Activated CD8-positive, alpha-beta T cell treated with anti-CD3 and anti-CD28 coated beads for 36 hours (primary cell): ENCODE measurements at places on chromosomes 12 and 14. TPM values are rescaled to one million over a fixed set of nuclear protein-coding genes. Genes with fewer than 3 reads are reported as not detected.

NPAS3 gene
- not detected for total RNA-seq

GRCh38 chr12:4270831-4271716, 2.5 kb upstream of the CCND2 start:
- peaks cover 27% of the 10 kb centered on the region for H3K36me3 ChIP-seq
- peak overlapping the region; percentile 100 for H3K27ac ChIP-seq
- DNase-seq, result peak; percentile 66
- no peaks in the 10 kb centered on the region for H3K27me3 ChIP-seq

- no peak for DNase-seq
- peaks cover 16% of the 10 kb centered on the region for H3K27me3 ChIP-seq
- peaks cover 6% of the 10 kb centered on the region for H3K4me1 ChIP-seq
- no peak overlapping the region for H3K4me3 ChIP-seq
These were observed 18.7 kb upstream of the OXA1L start for GRCh38 chr14:22747769-22748168.

FGF23 gene
- total RNA-seq, result not detected

GYS2 gene
- not detected for total RNA-seq

ASIC1 gene
- 17.3 TPM for total RNA-seq

KRT2 gene
- total RNA-seq, result not detected

HOXC13 gene
- not detected for total RNA-seq

IL26 gene
- not detected for total RNA-seq

SMIM41 gene
- not detected for total RNA-seq

ETFBKMT gene
- total RNA-seq, result 1.1 TPM

FAR2 gene
- 7.0 TPM for total RNA-seq

- no peak for DNase-seq
- H3K4me1 ChIP-seq, result peaks cover under 1% of the 10 kb centered on the region
- no peak overlapping the region for H3K4me3 ChIP-seq
- no peak overlapping the region for H3K27ac ChIP-seq
These were observed 10.9 kb downstream of the TNS2 start for GRCh38 chr12:53060721-53061276.

DNA sequence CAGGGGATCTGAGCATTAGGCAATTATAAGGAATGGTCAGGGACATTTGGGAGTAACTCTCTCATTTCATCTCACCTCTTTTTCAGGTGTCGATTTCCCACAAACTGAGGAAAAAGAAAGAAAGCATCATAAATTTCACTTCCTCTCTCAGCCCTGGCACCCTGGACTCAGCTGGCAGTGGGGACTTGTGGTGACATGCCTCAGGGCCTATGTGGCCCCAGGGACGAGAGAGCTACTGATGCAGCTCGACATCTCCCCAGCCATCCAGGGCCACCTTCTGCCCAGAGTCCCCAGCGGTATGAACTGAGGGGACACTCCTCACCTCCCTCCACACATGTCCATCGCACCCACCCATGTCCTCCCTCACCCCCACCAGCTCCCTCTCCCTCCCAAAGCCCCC, 11.7 kb downstream of the TNFRSF1A start:
- H3K4me3 ChIP-seq, result no peak overlapping the region
- peaks cover 55% of the 10 kb centered on the region for H3K4me1 ChIP-seq
- H3K36me3 ChIP-seq, result peaks cover 52% of the 10 kb centered on the region
- H3K27ac ChIP-seq, result peak overlapping the region; percentile 70
- H3K27me3 ChIP-seq, result no peaks in the 10 kb centered on the region

DHH gene
- total RNA-seq, result not detected

PRKD1 gene
- total RNA-seq, result not detected

- peaks cover 87% of the 10 kb centered on the region for H3K36me3 ChIP-seq
- DNase-seq, result peak; percentile 89
- H3K4me1 ChIP-seq, result peaks cover 55% of the 10 kb centered on the region
- peak overlapping the region; percentile 98 for H3K4me3 ChIP-seq
These were observed 18.2 kb upstream of the CLEC2D start for GRCh38 chr12:9651265-9651729.

GRCh38 chr14:75297411-75298040, 18.9 kb downstream of the FOS start:
- H3K36me3 ChIP-seq, result no peaks in the 10 kb centered on the region
- peaks cover 38% of the 10 kb centered on the region for H3K4me1 ChIP-seq
- H3K4me3 ChIP-seq, result no peak overlapping the region
- no peak overlapping the region for H3K27ac ChIP-seq
- H3K27me3 ChIP-seq, result peaks cover 2% of the 10 kb centered on the region

- peak overlapping the region; percentile 52 for H3K4me3 ChIP-seq
- H3K36me3 ChIP-seq, result peaks cover 79% of the 10 kb centered on the region
- no peaks in the 10 kb centered on the region for H3K27me3 ChIP-seq
- peak; percentile 52 for DNase-seq
These were observed 184.4 kb upstream of the HIF1A start for GRCh38 chr14:61510736-61511557.

SPTB gene
- total RNA-seq, result 0.07 TPM
